Progenitor cell of endocrine pancreas (in vitro differentiated cells): ENCODE measurements at places on chromosomes 5 and 9. TPM values are rescaled to one million over a fixed set of nuclear protein-coding genes. Genes with fewer than 3 reads are reported as not detected.

The FAT2 gene
- 0.05 and 0.07 TPM in 2 replicates for total RNA-seq

The NEK6 gene
- 23.9 and 24.4 TPM in 2 replicates for total RNA-seq

The CCNJL gene
- 23.1 and 29.0 TPM in 2 replicates for total RNA-seq

The DDX4 gene
- not detected in 2 replicates for total RNA-seq

The MLANA gene
- not detected in 2 replicates for total RNA-seq

The GARNL3 gene
- 21.4 and 28.3 TPM in 2 replicates for total RNA-seq

The FSD1L gene
- total RNA-seq: 27.6 and 29.5 TPM in 2 replicates

The DPYSL3 gene
- total RNA-seq: 56.0 and 60.4 TPM in 2 replicates

The GAS1 gene
- total RNA-seq: 4.0 and 5.6 TPM in 2 replicates

The MCTP1 gene
- total RNA-seq: 1.7 and 2.1 TPM in 2 replicates

The PRDM9 gene
- not detected in 2 replicates for total RNA-seq

The C5orf58 gene
- not detected in 2 replicates for total RNA-seq

The NR5A1 gene
- total RNA-seq: 0.36 and 0.49 TPM in 2 replicates

The AP3B1 gene
- 50.9 and 53.3 TPM in 2 replicates for total RNA-seq

The LIFR gene
- 33.4 and 36.4 TPM in 2 replicates for total RNA-seq

The CCL27 gene
- total RNA-seq: 0.67 and 1.6 TPM in 2 replicates

The GABBR2 gene
- 0.49 and 0.84 TPM in 2 replicates for total RNA-seq

The PSD2 gene
- total RNA-seq: 0.14 and 0.18 TPM in 2 replicates

The SPATA31D4 gene
- not detected in 2 replicates for total RNA-seq

The FBP2 gene
- total RNA-seq: not detected in 2 replicates

The GRM6 gene
- total RNA-seq: not detected in 2 replicates

The RORB gene
- total RNA-seq: 0.07 TPM in 1 of 2 replicates, not detected in the other

The SCGB3A2 gene
- total RNA-seq: not detected in 2 replicates

The MEF2C gene
- total RNA-seq: 1.9 and 2.6 TPM in 2 replicates

The IFNB1 gene
- total RNA-seq: not detected in 2 replicates

The SLC1A1 gene
- total RNA-seq: 3.8 and 5.6 TPM in 2 replicates

The DRD1 gene
- not detected in 2 replicates for total RNA-seq

The ATG10 gene
- 10.8 and 11.8 TPM in 2 replicates for total RNA-seq

The ABO gene
- total RNA-seq: 9.3 and 10.3 TPM in 2 replicates

The LVRN gene
- 0.24 and 0.64 TPM in 2 replicates for total RNA-seq

The RANBP3L gene
- total RNA-seq: not detected in 2 replicates

The C5orf15 gene
- 52.0 and 58.5 TPM in 2 replicates for total RNA-seq

The TRIM7 gene
- not detected in 2 replicates for total RNA-seq

The FAM169A gene
- 32.4 and 33.5 TPM in 2 replicates for total RNA-seq

The ROR2 gene
- total RNA-seq: 23.6 and 23.9 TPM in 2 replicates

The ARL14EPL gene
- not detected in 2 replicates for total RNA-seq
